T-helper 22 cell (primary cell): ENCODE measurements at places on chromosomes 16 and 17.

DNA sequence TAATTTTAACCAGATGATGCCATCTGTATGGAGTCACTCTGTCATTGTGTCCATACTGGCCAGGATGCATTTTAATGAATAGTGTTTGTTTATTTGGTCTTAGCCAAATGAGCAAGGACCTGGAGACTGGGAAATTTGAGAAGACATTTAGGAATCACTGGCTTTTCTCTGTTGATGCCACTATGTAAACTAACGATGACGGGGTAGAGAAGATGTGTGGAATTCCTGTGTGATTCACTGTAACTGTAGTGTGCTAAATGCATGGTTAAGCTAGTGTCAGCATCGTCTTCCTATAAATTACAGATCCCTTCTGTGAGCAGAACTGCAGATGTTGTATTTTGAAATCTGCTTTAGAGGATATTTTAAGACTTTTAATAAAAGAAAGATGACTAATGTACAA is 66.6 kb downstream of the NOS2 start:
- no peak for DNase-seq

- DNase-seq = no peak
Observed at GRCh38 chr16:85508388-85508787, 104.7 kb upstream of the GSE1 start.

DNA sequence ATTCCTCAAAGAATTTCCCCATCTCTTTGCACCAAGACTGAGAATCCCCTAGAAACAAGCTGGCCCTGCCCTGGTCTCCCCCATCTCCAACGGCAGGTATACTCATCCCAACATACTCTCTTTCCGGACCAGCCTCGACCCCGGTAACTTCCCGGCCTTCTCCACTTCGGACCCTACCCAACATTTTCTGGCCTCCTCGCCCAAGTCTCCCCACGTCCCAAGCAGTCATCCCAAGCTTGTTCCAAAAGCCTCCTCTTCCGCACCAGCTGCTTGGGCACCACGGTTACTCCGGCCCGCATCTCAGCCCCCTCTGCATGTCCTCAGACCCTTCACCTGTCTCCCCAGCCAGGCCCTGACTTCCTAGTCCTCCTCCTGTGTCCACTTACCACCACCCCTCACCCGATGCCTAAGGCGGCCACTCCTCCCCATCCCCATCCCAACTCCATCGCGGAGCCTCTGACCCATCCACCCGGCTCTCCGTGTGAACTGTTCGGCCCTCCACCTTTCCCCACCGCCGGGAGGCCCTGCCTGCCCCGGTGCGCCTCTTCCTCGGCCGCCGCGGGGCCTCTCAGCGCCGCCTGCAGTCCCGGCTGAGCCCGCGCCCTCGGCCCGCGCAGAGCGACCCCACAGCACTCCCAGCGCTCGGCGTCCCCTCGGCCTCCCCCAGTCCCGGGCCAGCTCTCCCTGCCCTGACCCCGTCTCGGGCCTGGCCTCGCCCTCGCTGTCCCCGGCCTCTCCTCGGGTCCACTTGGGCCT is 994 bp downstream of the PITPNA start:
- DNase-seq = no peak

DNA sequence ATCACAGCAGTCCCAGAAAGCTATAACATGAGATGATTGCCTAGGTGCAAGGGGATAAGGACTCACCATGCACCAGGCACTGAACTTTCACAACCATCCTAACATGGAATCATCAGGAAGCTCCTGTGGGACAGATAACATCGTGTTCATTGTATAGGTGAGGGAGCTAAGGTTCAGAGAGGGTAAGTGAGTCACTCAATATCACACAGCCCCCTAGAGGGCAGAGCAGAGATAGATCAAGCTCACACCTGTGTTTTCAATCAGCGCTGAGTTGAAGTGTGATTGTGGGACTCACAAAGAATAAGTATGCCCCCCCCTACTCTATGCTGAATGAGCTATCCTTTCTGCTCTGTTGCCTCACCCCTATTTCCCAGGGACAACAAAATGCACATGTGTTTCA is 377.7 kb upstream of the ERCC4 start:
- DNase-seq = no peak

GRCh38 chr16:47643323-47644000 is 182.3 kb downstream of the PHKB start:
- DNase-seq = no peak

- DNase-seq = no peak
Observed at GRCh38 chr17:61118871-61119270, 280.8 kb upstream of the TBX2 start.

- no peak for DNase-seq
Observed at GRCh38 chr17:36641877-36642845, 40.8 kb downstream of the MRM1 start.

- no peak for DNase-seq
Observed at GRCh38 chr16:47139561-47140185, 4.1 kb downstream of the NETO2 start.

DNA sequence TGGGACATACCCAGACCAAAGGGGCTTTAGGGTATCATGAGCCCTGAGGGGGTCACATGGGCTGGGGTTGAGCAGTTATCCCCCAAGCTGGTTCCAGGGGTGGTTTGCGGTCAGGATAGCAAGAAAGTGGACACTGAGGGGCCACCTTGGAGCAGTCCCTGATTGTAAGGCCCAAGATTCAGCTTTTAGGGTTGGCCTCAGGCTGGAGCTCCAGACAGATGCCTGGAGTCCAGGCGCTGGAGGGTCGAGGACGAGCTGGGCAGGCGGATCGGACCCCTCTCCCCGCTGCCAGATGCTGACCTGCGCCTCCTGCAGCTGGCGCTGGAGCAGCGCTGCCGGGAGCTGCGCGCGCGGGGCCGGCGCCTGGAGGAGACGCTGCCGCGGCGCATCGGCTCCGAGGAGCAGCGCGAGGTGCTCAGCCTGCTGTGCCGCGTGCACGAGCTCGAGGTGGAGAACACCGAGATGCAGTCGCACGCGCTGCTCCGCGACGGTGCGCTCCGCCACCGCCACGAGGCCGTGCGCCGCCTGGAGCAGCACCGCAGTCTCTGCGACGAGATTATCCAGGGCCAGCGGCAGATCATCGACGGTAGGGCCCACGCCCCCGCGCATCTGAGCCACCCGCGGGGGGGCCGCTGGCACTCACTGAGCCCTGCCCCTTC is 10.0 kb downstream of the BTBD17 start:
- DNase-seq = no peak

DNA sequence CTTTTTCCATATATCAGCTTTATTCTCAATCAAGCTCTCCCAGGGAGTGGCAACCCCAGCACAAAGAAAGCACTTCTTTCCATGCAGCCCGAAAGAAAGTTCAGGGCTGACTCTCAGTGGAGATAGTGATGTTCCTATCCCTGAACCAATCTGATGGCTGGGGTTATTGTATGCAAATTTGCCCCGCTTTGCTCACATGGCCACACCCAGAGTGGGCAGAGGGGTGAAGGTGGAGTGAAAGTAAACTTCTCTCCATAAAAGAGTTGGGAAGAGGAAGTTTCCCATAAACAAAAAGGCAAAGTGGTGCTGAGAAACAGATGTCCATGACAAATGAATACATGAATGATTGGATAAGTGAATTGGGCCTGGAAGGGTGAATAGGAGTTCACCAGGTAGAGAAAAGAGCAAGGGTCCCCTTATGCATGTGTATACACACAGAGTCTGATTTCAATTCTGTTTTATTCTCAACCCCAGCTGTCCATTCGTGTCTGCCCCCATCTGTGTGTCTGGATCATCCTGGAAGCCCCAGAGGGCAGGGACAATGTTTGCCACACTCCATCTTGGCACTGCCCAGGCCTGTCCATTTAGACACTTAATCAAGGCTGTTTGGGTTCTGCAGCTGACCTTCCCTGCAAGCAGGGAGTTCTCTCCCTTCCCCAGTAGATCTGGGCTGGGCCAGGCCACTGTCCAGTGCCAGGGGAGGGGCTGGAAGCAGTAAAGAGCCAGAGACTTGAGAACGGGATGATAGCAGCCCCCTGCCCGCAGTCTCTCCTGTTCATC is 14.1 kb upstream of the NGFR start:
- no peak for DNase-seq

DNA sequence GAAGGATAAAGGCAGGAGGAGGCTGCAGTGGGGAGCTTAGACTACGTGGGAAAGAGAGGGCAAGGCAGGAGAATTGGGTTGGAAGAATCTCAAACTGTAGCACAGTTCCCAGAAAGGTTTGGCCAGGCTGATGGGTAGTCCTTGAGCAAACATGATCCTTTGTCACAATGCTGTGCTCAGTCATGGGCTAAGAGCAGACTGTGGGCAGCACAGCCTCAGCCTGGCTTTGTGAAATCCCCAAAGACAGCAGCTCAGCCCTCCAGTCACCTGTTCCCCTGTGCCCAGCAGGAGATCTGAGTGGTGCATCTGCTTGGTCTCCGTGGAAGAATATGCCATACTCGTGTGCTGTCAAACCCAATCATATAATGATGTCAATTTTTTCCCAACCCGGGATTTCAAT is 10.6 kb upstream of the ENGASE start:
- no peak for DNase-seq

DNA sequence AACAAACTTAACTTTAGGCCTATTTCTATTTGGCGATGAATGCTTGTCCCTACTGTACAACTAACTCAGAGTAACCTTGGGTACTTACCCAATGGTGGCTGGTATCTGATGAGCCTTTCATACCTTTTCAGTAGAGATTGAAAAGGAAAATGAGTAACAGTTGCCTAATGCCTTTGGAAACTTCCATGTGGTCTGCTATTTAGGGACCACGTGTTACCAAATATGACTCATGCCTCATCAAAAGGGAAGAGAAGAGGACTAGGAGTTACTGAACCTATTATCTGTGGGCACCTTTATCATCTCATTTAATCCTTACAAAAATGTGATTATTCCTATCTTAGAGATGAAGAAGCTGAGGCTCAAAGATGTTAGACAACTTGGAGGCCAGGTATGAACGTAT is 8.1 kb downstream of the MYOCD start:
- DNase-seq = no peak

DNA sequence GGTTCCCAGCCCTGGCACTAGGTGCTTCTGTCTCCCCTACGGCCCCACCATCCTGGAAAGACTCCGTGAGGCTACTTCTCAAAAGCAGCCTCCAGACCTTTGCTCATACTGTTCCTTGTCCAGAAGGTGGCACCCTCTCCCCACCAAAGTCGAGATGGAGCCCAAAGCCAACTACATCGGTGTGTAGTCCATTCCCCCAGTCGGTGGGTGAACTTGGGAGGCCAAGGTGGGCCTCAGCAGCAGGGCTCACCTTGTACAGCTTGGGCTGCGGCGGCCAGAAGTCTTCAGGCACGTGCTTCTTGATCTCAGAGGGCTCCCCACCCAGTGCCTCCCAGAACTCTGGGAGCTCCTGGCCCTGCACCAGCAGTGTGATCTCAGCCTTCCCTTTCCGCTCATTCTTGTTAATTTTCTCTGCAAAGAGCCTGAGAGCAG is 10.2 kb downstream of the FLII start:
- peak; percentile 23 for DNase-seq

- DNase-seq = no peak
Observed at GRCh38 chr16:29909391-29909790, 9.1 kb downstream of the ASPHD1 start.
